ENCODE measurements at places on chromosomes 7 and 10.

DNA sequence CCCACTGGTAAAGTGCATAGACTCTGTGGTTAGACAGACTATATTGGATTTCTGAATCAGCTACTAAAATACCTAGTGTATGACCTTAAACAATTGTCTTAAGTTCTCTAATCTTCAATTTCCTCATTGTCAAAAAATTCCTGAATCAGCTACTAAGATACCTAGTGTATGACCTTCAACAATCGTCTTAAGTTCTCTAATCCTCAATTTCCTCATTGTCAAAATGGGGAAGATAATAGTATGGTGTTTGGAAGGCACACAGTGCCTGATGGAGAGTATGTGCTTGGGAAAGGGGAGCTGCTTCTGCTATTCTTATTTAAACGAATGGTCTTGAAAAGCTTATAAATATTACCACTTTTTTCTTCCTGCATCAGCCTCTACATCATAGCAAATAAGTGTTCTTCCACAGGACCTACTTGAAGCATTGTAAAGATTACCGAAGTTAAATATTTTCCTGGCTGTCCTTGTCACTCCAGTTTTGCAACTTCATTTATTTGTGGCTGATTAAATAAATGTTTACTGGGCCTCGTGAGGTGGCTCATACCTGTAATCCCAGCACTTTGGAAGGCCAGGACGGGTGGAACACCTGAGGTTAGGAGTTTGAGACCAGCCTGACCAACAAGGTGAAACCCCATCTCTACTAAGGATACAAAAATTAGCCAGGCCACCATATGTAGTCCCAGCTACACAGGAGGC lies 64.4 kb upstream of the ITGA8 start:
- no peak overlapping the region for H3K4me3 ChIP-seq
- DNase-seq = no peak
- no peaks in the 10 kb centered on the region for H3K4me1 ChIP-seq
- no peaks in the 10 kb centered on the region for H3K27me3 ChIP-seq
- H3K27ac ChIP-seq = no peak overlapping the region

DNA sequence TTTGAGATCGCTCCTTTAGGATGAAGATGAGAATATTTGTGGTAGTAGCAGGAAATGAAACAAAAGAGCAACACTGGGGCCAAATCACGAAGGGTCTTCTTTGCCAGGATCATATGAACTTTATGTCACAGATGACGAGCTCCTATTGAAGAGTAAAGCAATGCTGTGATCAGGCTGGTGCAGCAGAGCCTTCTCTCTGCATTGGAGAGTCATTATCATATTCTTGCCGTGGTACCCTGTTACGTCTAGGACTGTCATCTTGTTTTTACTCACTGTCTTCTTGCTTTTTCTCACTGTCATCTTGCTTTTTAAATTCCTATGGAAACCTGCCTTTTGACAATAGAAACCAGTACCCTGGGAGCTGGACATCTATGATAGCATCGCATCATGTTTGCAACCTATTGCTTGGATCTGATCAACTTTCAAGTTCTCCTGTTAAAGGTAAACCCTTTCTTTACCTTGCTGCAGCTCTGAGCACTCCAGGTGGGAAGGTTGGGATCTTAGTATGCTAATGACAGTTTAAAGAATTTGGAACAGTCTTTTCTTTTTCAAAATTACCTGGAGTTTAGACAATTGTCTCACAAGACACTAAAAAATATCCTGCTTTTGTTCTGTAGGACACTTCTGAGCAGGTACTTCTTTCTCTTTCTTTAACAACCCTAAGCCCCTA lies 27.9 kb upstream of the CACNA2D1 start:
- no peaks in the 10 kb centered on the region for H3K36me3 ChIP-seq
- no peaks in the 10 kb centered on the region for H3K4me1 ChIP-seq
- no peak overlapping the region for H3K4me3 ChIP-seq

DNA sequence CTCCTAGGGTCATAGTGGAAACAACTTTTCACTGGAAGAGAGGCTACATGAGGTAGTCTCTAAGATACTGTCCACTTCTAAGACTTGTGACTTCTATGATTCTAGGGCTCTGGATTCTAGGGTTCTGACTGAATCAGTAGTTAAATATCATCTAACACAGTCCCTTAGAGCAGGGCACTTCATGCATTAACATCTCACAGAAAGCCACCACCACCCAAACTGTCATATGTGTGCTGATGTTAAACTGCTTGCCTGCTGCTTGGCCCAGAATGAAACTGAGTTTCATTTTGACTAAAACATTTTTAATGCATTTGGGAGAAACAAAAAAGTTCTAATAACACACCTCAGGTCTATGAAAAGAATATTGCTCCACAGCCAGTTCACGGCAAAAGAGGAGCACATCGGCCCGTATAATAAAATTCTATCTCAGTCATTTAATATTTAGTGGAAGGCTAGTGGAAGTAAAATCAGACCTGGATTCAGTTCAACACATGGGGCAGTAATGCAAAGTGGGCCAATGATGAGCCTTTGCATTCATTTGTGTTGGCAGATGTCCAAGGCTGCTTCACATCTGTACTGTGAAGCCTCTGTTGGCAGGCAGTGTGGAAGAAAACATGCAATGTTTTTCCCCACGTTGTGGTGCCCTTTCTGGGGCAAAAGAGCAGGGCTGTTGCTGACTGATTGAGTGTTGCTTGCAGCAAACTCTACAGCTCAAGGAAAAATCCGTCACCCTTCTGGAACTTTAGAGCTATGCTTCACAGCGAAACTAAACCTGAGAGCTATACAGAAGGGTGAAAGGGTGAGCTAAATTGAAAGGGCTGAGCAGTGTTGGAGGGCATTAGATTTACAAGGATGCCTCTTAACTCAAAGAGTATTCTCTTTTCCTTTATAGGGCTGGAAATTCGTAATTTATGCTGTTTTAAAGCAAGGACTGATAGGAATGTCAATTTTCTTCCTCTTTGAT lies 33.5 kb upstream of the AUTS2 start:
- no peaks in the 10 kb centered on the region for H3K27me3 ChIP-seq
- H3K27ac ChIP-seq = no peak overlapping the region
- H3K36me3 ChIP-seq = no peaks in the 10 kb centered on the region
- H3K4me3 ChIP-seq = no peak overlapping the region
- DNase-seq = no peak
- H3K4me1 ChIP-seq = no peaks in the 10 kb centered on the region

DNA sequence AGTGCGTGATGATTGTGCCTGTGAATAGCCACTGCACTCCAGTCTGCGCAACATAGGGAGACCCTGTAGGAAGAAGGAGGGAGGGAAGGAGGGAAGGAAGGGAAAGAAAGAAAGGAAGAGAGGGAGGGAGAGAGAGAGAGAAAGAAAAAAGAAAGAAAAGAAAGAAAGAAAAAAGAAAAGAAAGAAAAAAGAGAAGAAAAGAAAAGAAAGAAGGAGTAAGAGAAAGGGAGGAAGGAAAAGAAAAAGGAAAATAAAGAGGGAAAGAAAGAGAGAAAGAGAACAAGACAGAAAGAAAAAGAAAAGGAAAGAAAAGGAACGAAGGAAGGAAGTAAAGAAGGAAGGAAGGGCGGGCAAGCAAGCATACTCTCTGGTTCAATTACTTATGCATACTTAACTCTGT lies 112.9 kb upstream of the ANK3 start:
- no peak for DNase-seq
- H3K4me1 ChIP-seq = peaks cover 7% of the 10 kb centered on the region
- no peak overlapping the region for H3K4me3 ChIP-seq
- no peaks in the 10 kb centered on the region for H3K27me3 ChIP-seq
- H3K36me3 ChIP-seq = no peaks in the 10 kb centered on the region

DNA sequence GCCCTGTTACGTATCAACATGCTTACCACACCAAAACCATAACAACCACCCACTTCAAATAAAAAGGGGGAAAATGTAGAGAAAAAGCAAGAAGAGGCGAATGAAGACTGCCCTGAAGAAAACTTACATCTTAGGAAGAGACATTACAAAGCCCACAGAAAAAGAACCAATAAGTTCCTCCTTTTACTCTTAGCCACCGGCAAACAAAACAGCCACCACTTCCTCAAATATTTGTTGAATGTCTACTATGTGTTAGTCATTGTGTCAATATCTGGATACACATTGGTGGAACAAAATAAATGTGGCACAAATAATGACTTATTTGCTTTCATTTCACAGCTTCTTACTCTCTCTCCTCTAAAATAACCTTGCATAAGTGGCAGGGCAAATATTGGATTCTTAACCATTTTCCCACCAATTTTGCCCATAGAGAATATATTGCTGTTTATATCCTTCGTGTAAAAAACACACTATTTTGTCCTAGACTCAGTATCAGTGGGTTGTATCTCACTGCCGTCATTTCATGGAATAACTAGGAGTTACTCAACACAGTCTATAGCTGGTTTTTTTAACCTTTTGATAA lies 106.8 kb downstream of the ANK3 start:
- H3K4me1 ChIP-seq = peaks cover 13% of the 10 kb centered on the region
- no peak overlapping the region for H3K27ac ChIP-seq
- DNase-seq = no peak
- H3K27me3 ChIP-seq = no peaks in the 10 kb centered on the region
- no peaks in the 10 kb centered on the region for H3K36me3 ChIP-seq

GRCh38 chr7:50739744-50740435 lies 42.8 kb downstream of the GRB10 start:
- H3K4me3 ChIP-seq = peak overlapping the region; percentile 39
- H3K27me3 ChIP-seq = peaks cover 5% of the 10 kb centered on the region
- peak; percentile 9 for DNase-seq
- H3K27ac ChIP-seq = peak overlapping the region; percentile 52
- H3K4me1 ChIP-seq = peaks cover 11% of the 10 kb centered on the region

DNA sequence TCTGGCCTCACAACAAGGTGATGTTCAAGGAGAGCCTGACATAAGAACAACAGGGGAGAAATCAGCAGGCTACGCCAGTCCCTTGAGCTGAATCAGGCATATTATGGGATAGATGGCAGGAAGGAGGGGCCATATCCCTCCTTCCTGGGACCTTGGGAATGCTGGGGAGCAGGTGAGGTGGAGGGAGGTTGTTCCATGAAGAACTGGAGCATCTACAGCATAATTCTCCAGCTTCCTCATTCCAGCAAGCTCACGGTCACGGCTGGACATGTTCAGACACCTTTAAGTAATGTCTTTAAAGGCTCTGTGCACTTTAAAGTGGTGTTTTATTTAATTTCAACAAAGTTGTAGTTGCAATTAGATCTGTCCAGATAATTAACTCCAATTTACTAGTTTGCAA lies 780.5 kb downstream of the TYW1 start:
- no peaks in the 10 kb centered on the region for H3K4me1 ChIP-seq
- H3K27ac ChIP-seq = no peak overlapping the region
- no peak for DNase-seq

DNA sequence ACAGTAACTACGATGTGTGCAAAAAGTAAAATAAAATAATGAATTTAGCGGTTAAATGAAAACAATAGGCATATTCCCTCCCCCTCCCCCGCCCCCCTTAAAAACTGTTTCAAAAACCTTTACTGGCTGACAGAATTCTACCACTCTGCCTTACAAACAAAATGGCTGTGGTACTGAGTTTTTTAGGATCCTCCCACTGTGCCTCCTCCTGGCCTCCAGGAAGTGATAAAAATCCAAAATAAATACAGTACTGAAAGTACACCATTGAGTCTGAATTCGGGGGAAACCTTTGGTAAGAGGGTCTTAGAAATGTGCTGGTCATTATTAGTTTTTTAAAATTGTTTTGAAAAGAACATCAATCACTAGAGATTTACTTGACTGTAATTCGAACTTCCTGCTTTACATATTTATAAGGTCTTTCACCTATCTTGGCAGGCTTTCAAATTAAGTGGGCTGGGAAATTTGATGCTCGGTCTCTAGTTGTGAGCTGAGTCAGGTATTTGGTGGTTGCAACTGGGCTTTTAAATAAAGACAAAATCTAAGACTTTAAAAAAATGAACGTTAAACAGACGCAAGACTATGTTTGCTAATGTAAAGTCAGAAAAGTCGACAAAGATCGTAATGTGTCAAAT lies 32.5 kb upstream of the EPC1 start:
- H3K36me3 ChIP-seq = no peaks in the 10 kb centered on the region
- H3K27ac ChIP-seq = no peak overlapping the region
- H3K27me3 ChIP-seq = no peaks in the 10 kb centered on the region
- no peak for DNase-seq
- no peak overlapping the region for H3K4me3 ChIP-seq
- H3K4me1 ChIP-seq = peaks cover 5% of the 10 kb centered on the region

GRCh38 chr10:129694691-129695243 lies 227.7 kb downstream of the MGMT start:
- DNase-seq = no peak
- H3K4me3 ChIP-seq = no peak overlapping the region
- no peak overlapping the region for H3K27ac ChIP-seq
- H3K36me3 ChIP-seq = peaks cover 7% of the 10 kb centered on the region
- no peaks in the 10 kb centered on the region for H3K27me3 ChIP-seq

- no peak for DNase-seq
- no peak overlapping the region for H3K4me3 ChIP-seq
- H3K27me3 ChIP-seq = peaks cover 13% of the 10 kb centered on the region
These were observed 56.9 kb upstream of the MYL10 start for GRCh38 chr7:101686030-101686429.

DNA sequence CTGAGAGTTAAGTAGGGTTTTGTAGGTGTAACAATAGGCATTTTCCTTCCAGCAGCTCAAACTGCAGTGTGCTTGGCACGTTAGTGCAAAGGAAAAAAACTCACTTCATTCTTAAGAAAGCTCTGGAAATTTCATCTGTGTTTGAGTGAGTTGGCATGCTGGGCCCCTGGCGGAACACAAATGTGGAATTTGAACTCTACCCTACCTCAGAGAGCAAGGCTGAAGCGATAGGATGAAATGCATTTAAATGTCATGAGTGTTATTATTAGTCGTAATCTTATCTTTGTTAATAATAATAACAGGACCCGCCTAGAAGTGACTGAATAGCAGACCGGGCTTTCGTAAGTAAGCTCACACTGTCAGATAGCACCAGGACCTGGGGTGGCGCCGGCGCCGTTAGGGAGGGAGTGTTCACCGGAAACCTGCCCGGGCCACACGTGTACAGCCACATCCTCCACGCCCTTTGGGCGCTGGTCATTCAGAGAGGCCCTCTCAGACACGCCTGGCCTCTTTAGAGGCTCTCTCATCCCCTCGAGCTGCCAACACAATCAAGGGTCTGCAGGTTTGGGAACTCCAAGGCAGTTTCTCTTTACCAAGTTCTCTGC lies 63.5 kb downstream of the GRK5 start:
- DNase-seq = peak; percentile 34
- peaks cover 7% of the 10 kb centered on the region for H3K36me3 ChIP-seq
- H3K4me1 ChIP-seq = peaks cover 69% of the 10 kb centered on the region
- H3K27ac ChIP-seq = peak overlapping the region; percentile 93
- no peaks in the 10 kb centered on the region for H3K27me3 ChIP-seq

GRCh38 chr7:44279731-44280505 lies 45.5 kb downstream of the CAMK2B start:
- H3K4me3 ChIP-seq = no peak overlapping the region
- no peaks in the 10 kb centered on the region for H3K36me3 ChIP-seq
- peak overlapping the region; percentile 62 for H3K27ac ChIP-seq

- H3K27me3 ChIP-seq = peaks cover 37% of the 10 kb centered on the region
- no peaks in the 10 kb centered on the region for H3K4me1 ChIP-seq
- no peaks in the 10 kb centered on the region for H3K36me3 ChIP-seq
These were observed 116.6 kb upstream of the CACUL1 start for GRCh38 chr10:118871244-118871865.

All from stimulated activated naive B cell treated with anti-CD40 and anti-IgM and Interleukin-4, amounts not matched to agents 10 μg/mL and 1 μg/mL and 100 μg/mL, for 72 hours (primary cell).